NCI-H460 (cell line): ENCODE measurements at places on chromosomes 5 and 9. TPM values are rescaled to one million over a fixed set of nuclear protein-coding genes. Genes with fewer than 3 reads are reported as not detected.

TLR4 gene
- total RNA-seq, result 0.22 and 0.29 TPM in 2 replicates

TMOD1 gene
- 1.9 and 2.2 TPM in 2 replicates for total RNA-seq

PCDHB4 gene
- total RNA-seq, result not detected in 2 replicates

NTRK2 gene
- 0.06 and 0.12 TPM in 2 replicates for total RNA-seq

STKLD1 gene
- 0.59 TPM in 1 of 2 replicates, not detected in the other for total RNA-seq

MYORG gene
- 0.61 and 0.79 TPM in 2 replicates for total RNA-seq

HK3 gene
- total RNA-seq, result not detected in 2 replicates

FOXD4L4 gene
- 0.07 TPM in 1 of 2 replicates, not detected in the other for total RNA-seq
